Thyroid gland (tissue), 4 donors: ENCODE measurements at places on chromosomes 2 and 18. TPM values are rescaled to one million over a fixed set of nuclear protein-coding genes. Genes with fewer than 3 reads are reported as not detected.

The NEUROD1 gene
- not detected for total RNA-seq

The CYRIA gene
- total RNA-seq, result 79.0 TPM

The NCL gene
- total RNA-seq, result 126 TPM

The SFTPB gene
- total RNA-seq, result 72.6 TPM

The PID1 gene
- total RNA-seq, result 17.4 TPM

The CNGA3 gene
- not detected for total RNA-seq

The HAAO gene
- 3.6 TPM for total RNA-seq
